ENCODE measurements at places on chromosomes 2 and 18.

DNA sequence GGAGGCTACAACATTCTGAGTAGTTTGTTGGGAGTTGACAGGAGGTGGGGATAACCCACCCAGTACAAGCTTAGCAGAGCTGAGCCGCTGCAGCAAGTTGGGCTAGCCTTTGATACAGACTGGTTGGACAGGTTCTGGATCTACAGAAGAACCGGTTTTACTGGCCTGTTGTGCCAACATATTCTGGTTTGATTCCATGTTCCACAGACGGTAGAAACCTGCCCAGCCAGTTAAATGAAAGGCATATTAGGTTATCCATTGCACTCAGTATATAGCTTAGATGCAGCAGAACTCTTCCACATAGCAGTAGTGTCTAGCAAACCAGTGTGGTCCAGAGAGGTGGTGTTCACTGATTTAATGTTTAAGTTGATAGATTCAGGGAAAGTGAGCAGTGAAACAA is 19.3 kb upstream of the RBBP8 start:
- no peak for DNase-seq

- peak; percentile 24 for DNase-seq
Observed at GRCh38 chr2:191376981-191377629, 131.9 kb downstream of the MYO1B start.

GRCh38 chr2:126531029-126531428 is 124.9 kb upstream of the GYPC start:
- no peak for DNase-seq

GRCh38 chr2:189834059-189834458 is 49.8 kb downstream of the PMS1 start:
- DNase-seq, result no peak

GRCh38 chr2:133252780-133253355 is 315.4 kb downstream of the NCKAP5 start:
- no peak for DNase-seq

- DNase-seq, result no peak
Observed at GRCh38 chr2:128645631-128646030, 327.0 kb upstream of the HS6ST1 start.

DNA sequence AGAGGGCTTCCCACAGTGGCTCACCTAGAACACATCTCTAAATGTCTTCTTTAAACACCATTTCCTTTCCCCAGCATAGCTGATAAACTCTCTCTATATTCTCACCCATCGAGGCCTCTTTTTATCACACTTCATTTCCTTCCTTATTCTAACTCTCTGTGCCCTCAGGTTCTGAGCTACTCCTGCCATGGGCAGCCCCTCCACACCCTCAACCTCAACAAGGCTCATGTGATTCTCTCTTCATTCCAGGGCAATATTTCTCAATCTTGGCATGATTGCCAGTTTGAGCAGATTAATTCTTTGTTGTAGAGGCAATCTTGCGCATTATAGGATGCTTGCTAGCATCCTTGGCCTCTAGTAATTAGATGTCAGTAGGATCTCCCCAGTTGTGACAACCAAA is 999.1 kb downstream of the TSN start:
- DNase-seq, result peak; percentile 71

GRCh38 chr2:105796791-105797190 is 52.1 kb downstream of the NCK2 start:
- no peak for DNase-seq

DNA sequence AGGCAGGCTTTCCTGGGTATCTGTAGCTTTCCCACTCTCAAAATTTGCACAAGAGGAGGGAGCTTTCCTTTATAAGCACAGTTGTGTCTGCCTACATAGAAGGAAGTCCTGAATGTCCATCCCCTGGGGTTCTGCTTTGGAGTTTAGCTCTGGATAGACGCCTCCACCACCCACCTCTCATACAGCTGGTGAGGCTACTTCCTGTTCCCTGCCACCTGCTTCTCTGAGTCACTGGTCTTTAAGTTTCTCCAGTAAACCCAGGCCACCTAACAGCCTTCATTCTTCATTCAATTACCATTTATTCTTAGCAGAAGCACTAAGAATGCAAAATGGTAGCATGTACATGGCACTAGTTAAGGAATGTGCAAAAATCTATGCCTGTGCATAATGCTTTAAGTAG is 407.8 kb downstream of the CDH2 start:
- no peak for DNase-seq

DNA sequence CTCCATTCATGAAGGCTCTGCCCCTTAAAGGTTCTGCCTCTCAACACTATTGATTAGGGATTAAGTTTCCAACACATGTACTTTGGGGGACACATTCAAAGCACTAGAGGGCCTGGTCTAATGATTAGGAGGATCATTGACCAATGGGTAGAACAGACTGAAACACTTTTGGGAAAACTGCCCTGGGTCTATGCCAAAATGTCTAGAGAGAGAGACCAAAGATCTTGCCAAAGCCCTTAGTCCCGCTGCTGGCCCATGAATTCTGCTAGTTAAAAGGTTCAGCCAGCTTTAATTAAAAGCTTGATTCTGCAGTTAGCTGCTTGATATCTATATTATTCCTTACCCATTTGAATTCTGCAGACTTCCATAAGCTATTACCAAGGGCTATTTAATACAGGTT is 613.2 kb downstream of the SLC4A3 start:
- no peak for DNase-seq

DNA sequence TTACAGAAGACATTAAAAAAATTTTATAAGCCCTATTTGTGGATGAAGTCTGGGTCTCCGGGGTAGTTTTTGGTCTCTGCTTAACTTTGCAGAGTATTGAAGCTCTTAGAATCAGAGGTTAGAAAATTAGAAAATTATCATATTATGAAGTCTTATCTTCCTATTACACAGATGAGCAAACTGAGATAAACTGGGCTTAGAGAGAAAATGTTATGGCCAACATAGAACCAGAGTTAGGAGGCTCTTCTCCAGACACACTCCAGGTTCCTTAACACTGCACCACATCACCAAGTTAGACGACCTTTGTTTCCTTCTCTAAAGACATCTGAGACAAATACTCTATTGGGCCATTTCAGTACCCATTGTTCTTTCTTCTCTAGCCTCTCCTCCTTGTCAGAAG is 36.7 kb upstream of the NEB start:
- DNase-seq, result no peak

- no peak for DNase-seq
Observed at GRCh38 chr2:236073867-236074655, 94.1 kb downstream of the GBX2 start.

DNA sequence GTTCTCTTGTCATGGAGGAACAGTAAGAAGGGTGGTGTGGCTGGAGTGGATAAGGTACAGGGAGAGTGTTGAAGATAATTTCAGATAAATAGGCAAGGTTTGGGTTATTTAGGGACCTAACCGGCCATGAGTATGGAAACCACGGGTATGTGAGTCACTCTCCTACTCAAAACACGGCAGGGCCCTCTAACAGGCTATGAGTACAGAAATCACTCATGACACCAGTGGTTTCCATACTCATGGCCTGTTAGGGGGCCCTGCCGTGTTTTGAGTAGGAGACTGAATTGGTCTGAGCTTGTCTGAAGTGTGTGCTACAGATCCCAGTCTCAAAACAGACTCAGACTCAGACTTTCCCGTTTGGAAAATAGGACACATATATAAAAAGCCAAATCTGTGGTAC is 428.4 kb upstream of the HNMT start:
- DNase-seq, result no peak

GRCh38 chr2:129711816-129712675 is 267.4 kb upstream of the RAB6C start:
- no peak for DNase-seq

DNA sequence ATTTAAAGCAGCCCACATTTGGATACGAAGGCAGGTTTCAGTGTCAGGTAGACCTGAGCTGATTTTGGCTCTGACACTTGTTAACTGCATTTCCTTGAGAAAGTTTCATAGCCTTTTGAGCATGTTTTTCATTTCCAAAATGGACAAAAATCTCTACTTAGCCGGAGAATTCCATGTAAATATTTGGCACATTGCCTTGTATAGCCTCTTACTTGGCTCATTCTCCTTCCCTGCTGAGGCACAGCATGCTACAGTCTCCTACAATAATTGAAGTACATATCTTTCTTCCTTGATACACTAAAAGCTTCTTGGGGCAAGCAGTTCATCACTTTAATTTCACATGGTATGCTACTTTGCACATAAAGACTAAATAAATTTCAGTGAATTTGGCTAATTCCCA is 772.2 kb upstream of the CHAC2 start:
- no peak for DNase-seq

DNA sequence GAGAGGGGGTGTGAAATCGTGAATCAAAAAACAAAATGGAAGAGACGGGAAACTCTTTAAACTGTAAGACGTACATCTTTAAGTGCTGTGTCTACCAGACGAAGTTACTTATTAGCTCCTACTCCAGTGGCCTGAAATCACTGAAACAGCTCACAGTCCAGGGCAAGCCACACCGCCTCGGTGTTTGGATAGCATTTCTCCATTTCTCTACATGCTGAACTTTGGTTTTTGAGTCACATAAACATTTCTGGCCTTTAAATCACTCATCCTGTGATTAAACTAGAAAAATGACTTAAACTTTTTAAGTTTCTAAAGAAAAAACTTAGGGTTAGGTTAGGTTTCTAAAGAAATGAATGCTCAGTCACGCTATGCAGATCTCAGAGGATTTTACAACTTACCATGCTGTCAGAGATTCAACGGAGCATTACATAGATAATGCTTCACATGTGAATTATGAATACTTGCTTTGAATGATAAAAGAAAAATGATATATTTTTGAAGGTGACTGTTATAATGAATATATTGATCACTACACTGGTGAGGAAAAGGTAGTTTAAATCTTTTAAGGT is 138.4 kb downstream of the MBP start:
- no peak for DNase-seq

GRCh38 chr2:26563686-26564085 is 77.5 kb downstream of the CIB4 start:
- no peak for DNase-seq

- peak; percentile 41 for DNase-seq
Observed at GRCh38 chr2:196592911-196593881, 46.3 kb upstream of the CCDC150 start.

GRCh38 chr2:235677276-235677788 is 183.5 kb downstream of the AGAP1 start:
- no peak for DNase-seq

DNA sequence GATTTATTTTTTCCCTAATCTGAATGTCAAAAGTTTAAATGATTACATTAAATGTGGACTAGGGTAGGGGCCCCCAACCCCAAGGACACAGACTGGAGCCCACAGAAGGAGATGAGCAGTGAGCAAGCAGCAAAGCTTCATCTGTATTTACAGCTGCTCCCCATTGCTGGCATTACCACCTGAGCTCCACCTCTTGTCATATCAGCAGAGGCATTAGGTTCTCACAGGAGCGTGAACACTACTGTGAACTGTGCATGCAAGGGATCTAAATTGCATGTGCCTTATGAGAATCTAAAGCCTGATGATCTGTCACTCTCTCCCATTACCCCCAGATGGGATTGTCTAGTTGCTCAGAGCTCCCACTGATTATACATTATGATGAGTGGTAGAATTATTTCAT is 3.8 kb downstream of the MOB1A start:
- no peak for DNase-seq

Data from hematopoietic multipotent progenitor cell treated with erythropoietin and hydrocortisone succinate and interleukin-3 and kit ligand, for 6 days (in vitro differentiated cells).